Activated naive CD4-positive, alpha-beta T cell (primary cell): ENCODE measurements at places on chromosomes 1 and 21.

DNA sequence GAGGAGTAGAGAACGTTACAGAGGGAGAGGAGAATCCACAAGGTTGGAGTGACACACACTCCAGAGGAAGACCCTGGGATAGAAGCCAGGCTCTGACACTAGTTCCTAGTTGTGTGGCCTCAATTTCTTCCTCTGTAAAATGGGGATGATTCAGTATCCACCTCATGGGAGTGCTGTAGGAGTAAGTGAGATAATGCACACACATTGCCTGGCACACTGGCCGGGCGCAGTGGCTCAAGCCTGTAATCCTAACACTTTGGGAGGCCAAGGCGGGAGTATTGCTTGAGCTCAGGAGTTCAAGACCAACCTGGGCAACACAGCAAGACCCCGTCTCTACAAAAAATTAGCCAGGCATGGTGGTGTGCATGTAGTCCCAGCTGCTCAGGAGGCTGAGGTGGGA, 8.9 kb downstream of the KIF17 start:
- DNase-seq: no peak

DNA sequence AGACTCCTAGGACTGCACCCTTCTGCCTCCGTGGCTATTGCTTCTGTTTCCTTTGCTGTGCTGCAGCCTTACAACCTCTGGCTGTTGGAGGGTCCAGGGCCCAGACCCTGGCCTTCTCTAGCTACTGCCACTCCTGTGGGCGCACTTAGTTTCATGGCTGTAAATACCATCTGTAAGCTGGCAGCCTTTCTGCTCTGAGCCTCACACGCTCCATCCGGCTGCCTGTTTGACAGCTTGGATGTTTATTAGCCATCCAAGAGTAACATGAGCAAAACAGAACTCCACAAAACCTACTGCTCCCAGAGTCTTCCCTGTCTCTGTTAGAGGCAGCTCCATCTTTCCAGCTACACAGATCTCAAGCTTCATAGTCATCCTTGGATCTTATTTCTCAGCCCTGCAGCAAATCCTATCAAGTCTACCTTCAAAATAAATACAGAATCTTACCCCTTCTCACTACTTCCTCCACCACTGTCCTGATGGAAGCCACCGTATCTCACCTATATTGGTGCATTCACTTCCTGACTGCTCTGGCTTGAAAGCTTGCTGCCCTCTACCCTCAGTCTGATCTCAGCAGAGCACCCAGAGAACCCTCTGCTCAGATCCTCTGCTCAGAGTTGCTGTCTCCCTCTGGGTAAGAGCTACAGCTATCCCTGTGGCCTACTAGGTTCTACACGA, 19.1 kb downstream of the SLC25A33 start:
- no peak for DNase-seq

DNA sequence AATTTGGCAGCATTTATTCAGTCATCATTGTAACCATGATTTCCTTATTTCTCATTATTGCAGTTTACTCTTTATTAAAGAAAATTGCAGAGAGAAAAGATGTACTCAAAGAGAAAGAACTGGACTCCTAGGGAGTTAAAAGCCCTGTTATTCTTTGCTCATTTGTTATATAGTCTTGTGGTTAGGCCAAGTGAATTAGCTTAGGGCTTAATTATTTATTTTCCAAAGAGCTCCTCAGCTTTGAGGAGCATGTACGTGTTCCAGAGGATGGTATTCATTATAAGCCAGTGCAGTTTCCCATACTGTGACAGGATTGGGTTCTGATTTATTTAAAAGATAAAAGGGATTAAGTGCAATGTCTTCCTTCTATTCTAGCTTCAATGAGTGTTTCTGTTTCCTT, 86.4 kb downstream of the GPR161 start:
- no peak for DNase-seq

DNA sequence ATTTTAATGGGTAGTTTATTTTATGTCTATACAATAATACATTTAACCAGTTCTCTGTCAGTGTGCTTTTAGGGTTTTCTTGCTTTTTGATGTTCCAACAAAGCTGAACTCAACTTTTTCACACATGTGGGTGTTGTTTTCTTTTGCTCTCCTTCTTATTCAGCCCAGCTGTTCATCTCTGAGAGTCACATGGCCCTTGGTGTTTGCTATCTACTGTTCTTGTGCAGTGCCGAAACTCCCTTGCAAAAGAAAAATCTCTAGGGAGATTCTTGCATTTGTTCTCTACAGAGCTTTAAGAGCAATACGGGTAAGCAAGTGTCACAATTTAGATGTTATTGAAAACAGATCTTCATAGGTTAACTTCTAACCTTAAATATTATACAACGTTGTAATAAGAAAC, 281.1 kb upstream of the CXADR start:
- DNase-seq: no peak

DNA sequence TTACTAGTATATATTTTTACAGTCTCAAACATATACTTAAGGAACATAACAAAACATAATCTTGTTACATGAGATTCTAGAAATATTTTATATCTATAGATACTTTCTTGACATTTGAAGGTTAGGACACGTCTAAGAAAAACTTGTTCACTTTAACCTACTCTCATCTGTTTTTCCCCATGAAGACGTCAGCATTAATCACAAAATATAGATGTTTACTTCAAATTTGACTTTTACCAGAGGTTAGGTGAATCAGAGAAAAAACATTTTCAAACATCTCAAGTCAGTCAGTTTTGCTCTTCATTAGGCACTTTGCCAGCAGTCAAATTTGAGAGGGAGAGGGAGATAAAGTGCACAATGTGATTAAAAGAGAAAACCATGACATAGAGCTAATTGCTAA, 47.7 kb downstream of the BRINP3 start:
- no peak for DNase-seq

DNA sequence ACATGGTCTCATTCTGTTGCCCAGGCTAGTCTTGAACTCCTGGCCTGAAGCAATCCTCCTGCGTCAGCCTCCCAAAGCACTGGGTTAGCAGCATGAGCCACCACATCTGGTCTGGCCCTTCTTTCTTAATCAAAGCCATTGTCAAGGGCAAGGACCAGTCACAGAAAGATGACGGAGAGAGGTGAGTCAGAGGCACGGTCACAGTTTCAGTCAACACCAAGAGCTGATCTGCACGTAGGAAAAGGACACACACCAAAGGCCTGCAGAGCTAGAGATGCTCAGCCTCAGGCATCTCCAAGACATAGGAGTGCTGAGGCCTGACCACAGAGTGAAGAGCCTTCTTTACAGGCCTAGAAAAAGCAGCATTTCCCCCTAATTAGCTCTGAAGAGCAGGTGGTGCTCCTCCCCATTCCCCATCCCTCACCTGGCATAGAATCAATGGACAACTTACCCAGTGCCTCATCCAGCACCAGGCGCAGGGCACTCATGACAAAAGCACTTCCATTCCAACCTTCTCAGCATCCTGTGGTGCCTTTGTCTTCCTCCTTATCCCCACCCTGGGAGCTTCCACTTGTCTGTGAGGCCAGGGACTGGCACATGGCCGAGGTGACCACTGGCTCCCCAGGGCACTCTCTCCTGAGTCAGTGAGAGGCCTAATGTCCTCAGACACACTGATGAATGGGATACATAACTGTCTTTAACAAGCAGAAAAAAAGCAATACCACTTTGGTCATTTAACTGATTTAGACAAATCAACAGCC, 139.8 kb downstream of the AJAP1 start:
- DNase-seq: no peak

DNA sequence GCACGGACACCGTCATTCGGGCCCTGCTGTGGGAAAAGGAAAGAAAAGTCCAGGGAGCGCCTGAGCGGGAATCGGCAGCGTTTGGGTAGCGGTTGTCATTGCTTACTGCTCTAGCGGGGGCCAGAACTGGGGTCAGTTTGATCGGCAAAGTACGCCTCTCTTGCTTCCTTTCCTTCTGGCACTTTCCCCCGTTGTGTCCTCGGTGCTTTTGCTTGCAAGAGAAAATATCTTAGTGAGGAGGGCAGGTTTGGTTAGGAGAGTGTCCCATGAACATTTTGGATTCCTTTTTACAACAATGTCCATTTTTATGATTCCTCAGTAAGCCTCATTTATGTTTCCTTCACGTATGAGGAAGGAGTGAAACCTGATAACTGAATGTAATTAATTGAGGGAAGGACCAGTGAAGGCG, 670 bp downstream of the ST3GAL3 start:
- DNase-seq: no peak

DNA sequence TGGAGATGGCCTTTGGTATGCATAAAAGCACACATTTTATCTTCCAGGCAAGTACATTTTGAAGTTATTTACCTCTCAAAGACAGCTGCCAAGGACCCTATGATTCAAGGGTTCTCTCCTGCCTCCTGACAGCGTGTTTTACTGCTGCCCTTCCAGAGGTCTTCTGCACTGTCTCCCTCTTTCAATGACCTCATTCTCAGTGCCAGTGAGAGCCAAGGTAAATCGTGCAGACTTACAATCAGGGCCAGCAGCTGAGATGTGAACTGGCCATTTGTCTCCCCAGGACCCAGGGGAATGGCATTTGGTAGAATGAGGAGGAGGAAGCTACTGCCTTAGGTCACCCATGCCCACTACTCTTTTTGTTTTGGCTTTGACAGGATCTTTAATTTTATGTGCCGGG, 84.2 kb upstream of the FGGY start:
- DNase-seq: no peak

GRCh38 chr1:228317891-228318810, 88.5 kb downstream of the TRIM11 start:
- no peak for DNase-seq

DNA sequence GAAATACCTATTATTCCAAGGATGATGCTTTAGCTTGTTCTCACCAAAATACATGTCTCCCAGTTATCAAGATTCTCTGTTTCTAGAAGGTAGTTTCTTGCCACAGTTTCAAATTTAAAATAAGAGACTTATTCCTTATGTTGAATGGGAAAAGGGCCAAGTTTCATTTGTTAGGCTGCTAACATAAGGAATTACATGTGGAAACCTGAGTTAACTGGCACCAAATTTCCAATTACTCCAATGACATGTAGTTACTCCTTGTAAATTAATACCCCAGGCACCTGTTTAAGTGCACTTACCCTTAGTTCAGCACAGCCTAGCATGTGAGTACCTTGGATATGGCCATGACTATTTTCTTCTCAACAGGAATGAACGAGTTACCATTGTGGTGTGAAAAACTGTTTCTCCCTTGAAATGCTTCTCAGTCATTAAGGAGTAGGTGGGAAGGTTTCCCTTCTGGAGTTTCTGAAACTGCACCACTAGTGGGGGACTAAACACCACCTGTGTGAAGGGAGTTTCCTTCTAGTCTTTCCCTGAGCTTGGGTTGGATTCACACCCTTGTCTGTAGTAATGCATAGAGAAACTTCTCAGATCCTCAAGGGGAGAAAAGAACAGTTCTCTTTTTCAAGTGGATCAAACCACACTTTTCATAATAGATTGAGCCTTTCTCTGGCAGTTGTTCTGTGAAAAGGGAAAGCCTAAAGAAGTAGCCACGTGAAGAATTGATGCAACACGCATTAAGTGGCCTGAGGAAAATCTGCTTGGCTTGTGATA, 32.3 kb upstream of the LRRC8C start:
- no peak for DNase-seq

- DNase-seq: no peak
Measured at GRCh38 chr1:38263438-38263837, 216.8 kb upstream of the POU3F1 start.

DNA sequence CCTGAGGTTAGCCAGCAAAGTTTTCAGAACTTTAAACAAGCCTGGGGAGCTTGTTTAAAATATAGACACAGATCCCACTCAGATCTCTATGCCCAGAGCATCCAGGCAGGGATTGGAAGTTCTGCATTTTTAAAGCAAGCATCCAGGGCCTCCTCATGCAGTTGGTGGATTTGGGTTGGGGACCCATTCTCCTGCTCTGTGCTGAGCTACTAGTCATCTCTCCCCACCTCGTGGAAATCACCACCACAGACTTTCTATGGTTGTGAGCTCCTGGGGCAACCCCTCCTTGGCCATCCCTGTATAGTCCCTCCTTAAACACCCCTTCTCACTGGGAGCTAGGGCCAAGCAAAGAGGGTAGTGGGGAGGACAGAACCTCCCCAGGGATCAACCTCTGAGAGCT, 73.5 kb upstream of the CASZ1 start:
- DNase-seq: no peak

GRCh38 chr1:44842486-44842861, 579 bp downstream of the PTCH2 start:
- no peak for DNase-seq

GRCh38 chr21:44940116-44940631, 345 bp downstream of the SLX9 start:
- DNase-seq: no peak

- no peak for DNase-seq
Measured at GRCh38 chr1:211210965-211211364, 48.2 kb upstream of the RCOR3 start.

DNA sequence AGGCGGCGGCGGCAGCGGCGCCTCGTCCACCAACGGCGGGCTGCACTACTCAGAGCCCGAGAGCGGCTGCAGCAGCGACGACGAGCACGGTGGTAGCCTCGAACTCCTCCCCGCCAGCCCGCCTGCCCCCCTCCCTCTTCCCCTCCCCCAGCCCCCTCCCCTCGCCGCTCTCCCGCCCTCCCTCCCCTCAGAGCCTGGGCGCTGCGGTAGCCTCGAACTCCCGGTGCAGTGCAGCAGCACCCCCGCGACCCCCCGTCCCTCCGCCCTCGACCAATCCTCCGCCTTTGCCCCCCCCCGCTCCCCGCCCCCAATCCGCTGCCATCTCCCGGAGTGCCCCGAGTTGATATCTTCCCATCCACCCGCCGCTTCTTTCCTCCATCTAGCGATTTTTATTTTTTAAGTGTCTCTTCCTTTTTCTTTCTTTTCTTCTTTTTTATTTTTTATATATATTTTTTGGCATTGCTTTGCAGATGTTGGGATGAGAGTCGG, 516 bp downstream of the RCOR3 start:
- peak; percentile 44 for DNase-seq

GRCh38 chr1:33133478-33134105, 48.3 kb downstream of the TRIM62 start:
- DNase-seq: no peak

DNA sequence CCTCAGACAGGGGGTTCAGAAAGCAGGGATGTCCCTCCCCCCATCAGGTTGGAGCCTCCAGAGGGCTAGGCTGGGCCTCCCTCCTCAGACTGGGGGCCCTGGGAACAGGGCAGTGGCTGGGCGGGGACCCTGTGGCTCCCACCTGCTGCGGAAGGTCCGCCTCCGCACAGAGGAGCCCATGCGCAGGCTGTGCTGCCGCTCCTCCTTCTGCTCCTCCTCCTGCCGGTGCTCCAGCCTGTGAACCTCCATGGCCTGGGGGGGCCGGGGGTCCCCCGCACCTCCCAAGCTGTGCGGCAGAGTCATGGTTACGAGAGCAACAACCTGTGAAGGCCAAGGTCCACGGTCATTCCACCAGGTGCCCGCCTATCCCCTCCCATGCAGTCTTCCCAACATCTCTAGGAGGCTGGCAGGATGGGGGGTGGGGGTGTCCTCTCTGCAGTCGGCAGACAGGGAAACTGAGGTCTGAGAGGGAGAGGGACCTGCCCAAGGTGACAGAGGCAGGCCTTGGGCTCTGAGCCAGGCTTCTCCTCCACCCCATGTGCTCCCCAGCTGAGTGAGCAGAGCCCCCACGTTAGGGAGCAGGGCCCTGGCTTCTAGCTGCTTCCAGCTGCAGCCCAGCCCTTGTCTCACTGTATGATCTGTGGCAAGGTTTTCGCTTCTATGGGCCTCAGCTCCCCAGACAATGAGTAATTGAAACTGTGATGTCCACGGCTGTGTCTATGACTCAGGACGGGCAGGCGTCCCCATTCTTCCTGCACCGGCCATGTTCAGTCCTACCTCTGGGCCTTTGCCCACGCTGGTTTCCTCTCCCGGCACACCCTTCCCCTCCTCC, 3.4 kb downstream of the MYOM3 start:
- no peak for DNase-seq
